Activated naive CD4-positive, alpha-beta T cell treated with anti-CD3 and anti-CD28 coated beads, Interleukin-2, amount 10 ng/mL, durations not matched to agents 5 hours and 36 hours (primary cell): ENCODE measurements at places on chromosomes 4 and X. TPM values are rescaled to one million over a fixed set of nuclear protein-coding genes. Genes with fewer than 3 reads are reported as not detected.

Gene TENM3
- not detected for total RNA-seq

Gene IL13RA1
- not detected for total RNA-seq

Gene GASK1B
- not detected for total RNA-seq

Gene UCP1
- total RNA-seq: not detected

Gene CNGA1
- not detected for total RNA-seq

Gene CENPE
- total RNA-seq: 42.6 TPM

Gene KIF4A
- 28.8 TPM for total RNA-seq

Gene REPS2
- not detected for total RNA-seq

Gene TRIM60
- total RNA-seq: not detected
